ENCODE measurements at places on chromosomes 11 and 22. TPM values are rescaled to one million over a fixed set of nuclear protein-coding genes. Genes with fewer than 3 reads are reported as not detected.

The OLFML1 gene
- 0.03 TPM for polyA plus RNA-seq

The NCR3LG1 gene
- 0.49 TPM for polyA plus RNA-seq

The POU2AF2 gene
- polyA plus RNA-seq = not detected

- no peak for DNase-seq
Measured at GRCh38 chr22:34108168-34108567, 187.9 kb upstream of the LARGE1 start.

DNA sequence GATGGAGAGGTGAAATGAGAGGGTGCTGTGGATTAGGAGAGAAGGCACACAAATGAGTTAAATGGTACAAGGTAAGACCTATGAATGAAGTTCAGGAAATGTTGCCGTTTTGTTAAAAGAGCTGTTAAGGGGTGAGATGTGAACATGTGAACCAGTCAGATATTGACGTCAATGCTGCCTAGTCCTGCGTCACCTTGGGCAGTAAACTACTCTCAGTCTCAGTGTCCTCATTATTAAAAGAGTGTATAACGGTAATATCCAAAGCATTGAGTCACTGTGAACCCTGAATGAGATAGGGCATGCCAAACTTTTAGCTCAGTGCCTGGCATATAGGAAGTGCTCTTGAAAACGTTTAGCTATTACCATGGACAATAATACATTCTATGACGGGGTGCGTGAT is 32.4 kb upstream of the SORL1-AS1 start:
- DNase-seq = no peak

GRCh38 chr11:12330485-12331231 is 46.7 kb upstream of the PARVA start:
- DNase-seq = no peak

DNA sequence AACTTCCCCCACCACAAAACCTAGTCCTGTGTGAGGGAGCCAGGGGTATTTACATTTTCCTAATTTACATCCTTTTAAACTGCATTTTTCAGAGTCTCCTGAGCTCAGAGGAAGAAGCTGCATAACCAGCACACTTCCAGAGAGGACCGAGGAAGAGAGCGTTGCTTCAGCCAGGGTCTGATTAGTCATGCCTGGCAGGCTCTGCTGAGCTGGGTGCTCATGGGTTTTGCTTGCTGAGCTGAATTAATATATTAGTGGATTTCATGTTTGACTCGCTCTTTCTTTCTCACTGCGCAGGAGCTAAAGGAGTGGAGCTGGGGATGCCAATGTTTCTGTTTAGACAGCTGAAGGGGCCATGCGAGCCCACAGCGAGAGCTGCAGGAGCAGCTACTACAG is 539.3 kb upstream of the B3GAT1 start:
- DNase-seq = no peak

- DNase-seq = no peak
Measured at GRCh38 chr11:79925570-79925969, 484.7 kb upstream of the TENM4 start.

- peak; percentile 85 for DNase-seq
Measured at GRCh38 chr11:10351765-10352641, 47.1 kb downstream of the ADM start.

DNA sequence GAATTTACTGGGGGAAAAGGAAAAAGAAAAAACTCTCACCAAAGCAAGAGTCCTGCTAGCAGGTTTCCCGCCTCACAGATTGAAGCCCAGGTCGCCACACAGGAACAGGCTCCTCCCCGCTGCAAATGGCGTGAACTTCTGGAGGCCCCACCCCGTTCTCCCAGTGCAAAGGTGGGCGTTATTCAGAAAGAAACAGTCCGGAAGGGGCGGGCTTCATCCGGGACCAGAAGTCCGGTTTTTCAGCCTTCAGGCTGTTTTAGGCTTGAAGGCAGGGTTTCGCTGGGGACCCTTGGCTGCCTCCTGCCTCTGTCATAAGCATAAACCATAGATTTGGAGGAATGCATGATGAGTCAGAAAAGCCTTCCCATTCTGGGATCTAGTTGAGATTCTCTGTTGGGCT is 148.3 kb upstream of the POU2AF2 start:
- DNase-seq = no peak

- DNase-seq = no peak
Measured at GRCh38 chr11:26109658-26110368, 222.1 kb upstream of the ANO3 start.

Data from H1 (cell line).